ENCODE measurements at places on chromosomes 12 and 14. TPM values are rescaled to one million over a fixed set of nuclear protein-coding genes. Genes with fewer than 3 reads are reported as not detected.

Gene TOMM20L
- total RNA-seq = not detected

Gene LMNTD1
- not detected for total RNA-seq

GRCh38 chr12:108964371-108965352 is 56.2 kb downstream of the SVOP start:
- no peak for DNase-seq

DNA sequence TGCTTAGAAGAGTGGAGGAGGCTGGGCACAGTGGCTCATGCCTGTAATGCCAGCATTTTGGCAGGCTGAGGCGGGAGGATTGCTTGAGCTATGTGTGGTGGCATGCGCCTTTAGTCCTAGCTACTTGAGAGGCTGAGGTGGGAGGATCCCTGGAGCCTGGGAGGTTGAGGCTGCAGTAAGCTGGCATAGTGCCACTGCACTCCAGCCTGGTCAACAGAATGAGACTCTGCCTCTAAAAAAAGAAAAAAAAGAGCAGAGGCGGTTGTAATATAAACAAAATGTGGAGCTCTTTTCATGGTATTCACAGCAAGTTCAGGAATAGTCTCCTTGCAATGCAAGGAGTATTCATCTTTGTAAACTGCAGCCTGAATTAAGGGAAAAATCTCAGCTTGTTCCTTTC is 27.2 kb downstream of the ARID2 start:
- DNase-seq = no peak

DNA sequence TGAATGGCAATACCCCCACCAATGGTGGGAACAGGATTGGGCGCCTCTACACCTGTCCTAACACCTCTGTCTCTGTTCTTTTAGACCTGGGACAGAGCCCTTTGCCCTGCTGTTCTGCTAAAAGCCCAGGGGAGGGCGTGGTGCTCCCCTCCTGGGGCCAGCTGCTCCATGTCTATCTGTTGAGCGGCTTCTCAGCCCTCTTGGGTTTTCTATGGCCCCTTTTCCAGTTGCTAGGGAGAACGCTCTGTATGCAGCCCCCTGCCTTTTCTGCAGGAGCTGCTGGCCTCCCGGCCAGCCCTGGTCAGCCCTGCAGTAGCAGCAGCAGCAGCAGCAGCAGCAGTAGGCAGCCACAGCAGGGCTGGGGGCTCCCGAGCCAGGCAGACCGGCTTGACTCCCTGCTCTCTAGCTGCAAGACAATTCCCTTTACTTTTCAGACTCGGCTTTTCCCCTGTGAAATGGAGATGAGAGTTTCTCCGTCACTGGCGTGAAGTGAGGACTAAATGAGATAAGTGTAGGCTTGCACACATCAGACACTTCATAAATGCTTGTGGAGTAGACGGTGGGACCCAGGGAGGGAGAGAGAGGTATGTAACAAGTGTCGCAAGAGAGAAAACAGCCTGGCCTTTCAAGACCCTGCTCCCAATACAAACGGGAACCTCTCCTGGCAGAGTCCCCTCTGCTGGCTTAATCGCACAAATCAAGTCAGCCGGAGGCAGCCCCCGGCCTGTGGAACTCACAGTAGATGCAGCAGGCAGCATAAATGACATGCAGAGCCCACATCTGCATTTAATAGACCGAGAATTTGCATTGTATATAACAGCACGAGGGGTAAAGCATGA is 1.0 kb downstream of the RTL1 start:
- DNase-seq = no peak

- DNase-seq = no peak
These were observed 501.0 kb downstream of the RERGL start for GRCh38 chr12:17588968-17589367.

- peak; percentile 93 for DNase-seq
These were observed 2.5 kb downstream of the NUAK1 start for GRCh38 chr12:106136263-106136662.

DNA sequence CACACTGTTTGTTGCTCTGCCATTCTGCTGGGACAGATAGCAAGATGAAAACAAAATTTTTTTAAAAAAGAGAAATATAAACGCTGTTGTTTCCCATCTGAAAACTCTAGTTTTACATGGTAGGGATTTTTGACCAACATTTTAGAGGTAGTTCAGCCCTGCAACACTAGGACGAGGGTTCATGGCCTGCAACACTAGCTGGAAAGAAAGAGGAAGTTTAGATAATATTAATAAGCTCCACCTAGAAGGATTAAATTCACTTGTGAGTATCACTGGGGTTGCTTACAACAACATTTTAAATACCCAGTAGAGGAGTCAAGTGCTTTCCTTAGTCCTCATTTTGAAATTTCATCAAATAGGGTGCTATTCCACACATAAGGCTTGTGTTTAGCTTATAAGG is 68.2 kb downstream of the SRGAP1 start:
- no peak for DNase-seq

DNA sequence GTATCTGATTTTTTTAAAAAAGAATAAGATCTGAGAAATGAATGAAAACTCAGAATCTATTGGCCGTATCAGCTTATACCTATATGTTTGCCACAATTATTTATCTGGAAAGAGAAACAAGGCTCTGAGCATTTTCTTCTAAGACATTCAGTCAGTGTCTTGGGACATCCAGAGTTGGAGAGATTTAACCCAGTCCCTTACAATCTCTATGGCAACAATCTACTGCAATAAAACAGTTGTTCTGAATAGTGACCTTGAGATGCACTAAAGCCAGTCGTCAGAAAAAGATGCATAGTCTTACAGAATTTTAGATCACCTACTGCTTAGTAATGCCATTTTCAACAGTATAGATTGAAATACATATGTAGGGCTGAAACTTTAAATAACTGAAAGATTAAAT is 52.0 kb upstream of the SOCS2 start:
- no peak for DNase-seq
